ENCODE measurements at places on chromosomes 5 and 9.

GRCh38 chr5:128193665-128194390 lies 110.3 kb downstream of the SLC12A2 start:
- no peak for DNase-seq

GRCh38 chr9:131447148-131447547 lies 53.3 kb downstream of the PRRC2B start:
- DNase-seq = no peak

- no peak for DNase-seq
These were observed 192.3 kb upstream of the GRIN3A start for GRCh38 chr9:101930783-101931182.

DNA sequence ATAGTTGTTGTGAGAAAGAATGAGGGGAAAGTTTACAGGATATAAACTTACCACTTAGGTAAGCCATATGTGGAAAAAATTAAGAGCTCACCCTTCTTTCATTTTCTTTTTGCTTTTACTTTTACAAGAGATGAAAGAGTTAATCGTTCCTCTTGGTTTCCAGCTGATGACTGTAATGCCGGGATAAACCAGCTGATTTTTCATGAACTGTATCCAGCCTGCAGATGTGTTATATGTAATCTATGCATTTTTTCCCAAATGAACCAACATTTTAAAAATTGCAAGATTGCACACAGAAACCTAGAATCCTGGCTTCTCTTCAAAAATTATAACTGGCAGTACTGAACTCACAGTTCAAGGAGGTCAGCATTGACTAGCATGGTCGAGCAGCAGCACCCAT lies 185.9 kb downstream of the GRIA1 start:
- no peak for DNase-seq

GRCh38 chr5:112960315-112960714 lies 16.3 kb upstream of the DCP2 start:
- DNase-seq = no peak

- DNase-seq = no peak
These were observed 368.0 kb upstream of the SEMA6A start for GRCh38 chr5:116942622-116943021.

GRCh38 chr5:133026664-133027153 lies 360 bp upstream of the ZCCHC10 start:
- DNase-seq = no peak

GRCh38 chr9:134364391-134365114 lies 38.3 kb downstream of the RXRA start:
- no peak for DNase-seq

DNA sequence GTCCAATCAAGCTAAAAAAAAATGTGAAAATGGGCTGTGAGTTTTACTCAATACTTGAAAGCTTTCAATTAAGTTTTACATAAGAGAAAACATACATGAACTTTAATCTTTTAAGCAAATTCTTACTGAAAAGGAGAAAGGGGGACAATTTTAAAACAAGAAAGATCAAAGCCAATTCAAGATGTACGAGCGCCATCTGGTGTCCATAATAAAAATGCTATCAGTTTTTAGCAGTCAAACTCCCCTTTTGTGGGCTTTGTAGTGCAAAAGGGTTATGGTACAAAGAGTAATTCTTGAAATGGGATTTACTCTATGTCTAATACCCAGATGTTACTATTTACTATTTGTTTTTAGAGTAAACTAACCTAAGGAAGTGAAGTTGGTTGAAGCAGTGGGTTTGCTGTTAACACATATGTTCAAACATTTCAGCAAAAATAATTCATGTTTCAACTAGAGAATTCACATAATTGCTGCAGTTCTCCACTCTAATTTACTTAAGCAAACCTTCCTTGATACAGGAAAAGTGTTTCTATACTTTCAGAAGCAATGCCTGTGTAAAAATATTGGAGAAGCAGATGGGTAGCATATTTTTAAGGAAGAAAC lies 228.2 kb upstream of the TYRP1 start:
- DNase-seq = no peak

Measured in central memory CD4-positive, alpha-beta T cell (primary cell).